Glutamatergic neuron (in vitro differentiated cells): ENCODE measurements at places on chromosomes 2 and 18.
A peak's percentile ranks its signal among the peaks of the same experiment; 100 is the strongest.

DNA sequence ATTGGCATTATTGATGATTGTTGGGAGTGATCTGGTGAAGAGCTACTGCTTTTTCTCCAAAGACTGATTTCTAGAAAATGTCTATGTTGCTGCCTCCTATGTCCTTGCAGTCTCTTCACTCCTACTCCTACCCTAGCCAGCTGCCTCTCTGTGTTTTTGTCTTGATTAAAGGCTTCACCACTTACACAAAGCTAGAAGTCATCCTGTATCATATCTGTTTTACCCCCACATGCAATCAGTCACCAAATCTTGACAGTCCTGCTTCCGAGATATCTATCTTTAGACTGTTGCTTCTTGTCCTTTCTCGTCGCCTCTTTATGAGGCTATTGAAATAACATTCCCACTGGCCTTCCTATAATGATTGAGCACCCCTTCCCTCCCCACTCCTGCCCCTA is 84.5 kb upstream of the ITGA4 start:
- no peak for DNase-seq

GRCh38 chr18:11752116-11752911 is 63.2 kb downstream of the GNAL start:
- DNase-seq = peak; percentile 60

GRCh38 chr2:234286118-234286598 is 210.7 kb downstream of the ARL4C start:
- no peak for DNase-seq

GRCh38 chr2:173752152-173752551 is 213.0 kb downstream of the SP3 start:
- no peak for DNase-seq

- no peak for DNase-seq
These were observed 995.6 kb upstream of the FANCL start for GRCh38 chr2:59236723-59237122.

DNA sequence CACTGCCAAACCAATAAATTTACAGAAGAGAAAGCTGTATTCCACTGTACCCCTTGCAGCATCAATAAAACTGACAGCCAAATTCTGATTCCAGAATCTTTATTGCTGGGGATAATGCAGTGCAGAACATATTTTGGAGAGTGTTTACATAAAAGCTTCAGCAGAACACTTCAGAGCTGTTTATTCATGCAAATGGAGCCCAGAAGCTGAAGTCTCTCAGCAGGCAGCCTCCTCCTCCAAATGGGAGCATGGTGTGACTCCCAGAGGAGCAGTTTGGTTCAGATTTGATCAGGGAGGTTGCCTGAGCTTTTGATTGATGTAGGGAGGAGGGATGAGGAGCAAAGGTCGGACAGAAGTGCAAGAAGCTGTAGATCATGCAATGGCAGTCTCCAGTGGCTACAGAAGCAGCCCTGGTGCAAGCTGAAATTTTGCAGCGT is 22.4 kb downstream of the LHCGR start:
- DNase-seq = no peak

DNA sequence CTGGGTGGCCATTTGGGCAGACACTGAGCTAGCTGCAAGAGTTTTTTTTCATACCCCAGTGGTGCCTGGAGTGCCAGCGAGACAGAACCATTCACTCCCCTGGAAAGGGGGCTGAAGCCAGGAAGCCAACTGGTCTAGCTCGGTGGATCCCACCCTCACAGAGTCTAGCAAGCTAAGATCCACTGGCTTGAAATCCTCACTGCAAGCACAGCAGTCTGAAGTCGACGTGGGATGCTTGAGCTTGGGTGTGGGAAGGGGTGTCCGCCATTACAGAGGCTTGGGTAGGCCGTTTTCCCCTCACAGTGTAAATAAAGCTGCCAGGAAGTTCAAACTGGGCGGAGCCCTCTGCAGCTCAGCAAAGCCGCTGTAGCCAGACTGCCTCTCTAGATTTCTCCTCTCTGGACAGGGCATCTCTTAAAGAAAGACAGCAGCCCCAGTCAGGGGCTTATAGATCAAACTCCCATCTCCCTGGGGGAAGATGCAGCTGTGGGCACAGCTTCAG is 69.6 kb upstream of the WDSUB1 start:
- no peak for DNase-seq

DNA sequence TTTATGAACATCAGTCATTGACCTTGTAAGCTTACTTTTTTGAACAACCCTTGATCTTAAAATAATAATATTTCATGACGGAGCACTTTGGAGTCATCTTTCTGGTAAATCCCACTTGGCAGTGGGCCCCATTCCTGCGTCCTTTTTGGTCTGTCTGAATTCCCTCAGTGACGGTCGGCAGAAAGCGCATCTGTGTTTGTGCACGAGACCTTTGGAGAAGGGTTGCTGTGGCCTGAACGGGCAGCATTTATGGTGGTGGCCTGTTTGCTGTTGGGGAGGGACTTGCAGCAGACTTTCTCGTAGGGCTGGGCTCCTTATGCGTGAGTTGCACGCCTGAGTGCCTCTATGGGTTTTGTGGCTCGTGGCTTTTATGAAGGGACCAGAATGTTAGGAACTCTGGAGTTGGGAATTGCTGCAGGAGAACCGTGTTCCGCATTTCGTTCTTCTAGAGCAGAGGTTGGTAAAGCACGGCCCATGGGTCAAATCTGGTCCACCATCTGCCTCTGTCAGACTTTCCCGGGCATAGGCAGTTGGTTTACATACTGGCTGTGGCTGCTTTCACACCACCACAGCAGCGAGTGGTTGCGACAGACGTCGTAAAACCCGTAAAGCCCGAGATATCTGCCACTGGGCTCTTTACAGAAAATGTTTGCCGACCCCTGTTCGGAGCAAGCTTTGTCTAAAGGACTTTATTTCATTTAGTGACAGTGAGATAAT is 30.8 kb downstream of the LPIN1 start:
- no peak for DNase-seq

DNA sequence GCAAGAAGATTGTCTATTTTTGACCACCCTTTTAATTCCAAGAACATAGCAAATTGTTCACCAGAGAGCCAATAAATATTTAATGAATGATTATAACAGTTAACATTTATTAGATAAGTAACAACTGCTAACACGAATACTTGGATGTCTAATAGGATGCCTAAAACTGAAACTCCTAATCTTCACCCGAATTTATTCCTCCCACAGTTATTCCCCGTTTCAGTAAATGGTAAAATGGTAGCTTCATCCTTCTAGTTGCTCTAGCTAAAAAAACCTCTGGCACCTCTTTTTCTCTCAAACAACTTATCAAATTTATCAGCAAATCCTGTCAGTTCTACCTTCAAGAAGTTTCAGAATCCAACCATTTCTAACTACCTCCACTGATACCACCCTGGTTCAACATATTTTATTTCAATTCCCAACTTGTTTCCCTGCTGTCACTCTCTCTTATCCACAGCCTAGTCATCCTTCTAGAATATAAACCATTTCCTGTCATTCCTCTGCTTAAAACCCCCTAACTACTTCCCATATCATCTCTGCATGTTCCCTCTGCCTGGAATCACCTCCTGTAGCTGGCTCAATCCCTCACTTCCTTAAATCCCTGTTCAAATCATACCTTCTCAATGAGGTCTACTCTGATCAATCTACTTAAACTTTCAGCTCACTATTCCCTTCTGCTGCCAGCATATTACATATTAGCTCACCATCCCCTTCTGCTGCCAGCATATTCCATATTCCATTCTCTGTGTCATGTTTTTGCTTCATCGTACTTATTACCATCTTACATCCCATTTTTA is 93.8 kb downstream of the ROCK2 start:
- no peak for DNase-seq

GRCh38 chr2:196341277-196341841 is 170.0 kb upstream of the STK17B start:
- no peak for DNase-seq

DNA sequence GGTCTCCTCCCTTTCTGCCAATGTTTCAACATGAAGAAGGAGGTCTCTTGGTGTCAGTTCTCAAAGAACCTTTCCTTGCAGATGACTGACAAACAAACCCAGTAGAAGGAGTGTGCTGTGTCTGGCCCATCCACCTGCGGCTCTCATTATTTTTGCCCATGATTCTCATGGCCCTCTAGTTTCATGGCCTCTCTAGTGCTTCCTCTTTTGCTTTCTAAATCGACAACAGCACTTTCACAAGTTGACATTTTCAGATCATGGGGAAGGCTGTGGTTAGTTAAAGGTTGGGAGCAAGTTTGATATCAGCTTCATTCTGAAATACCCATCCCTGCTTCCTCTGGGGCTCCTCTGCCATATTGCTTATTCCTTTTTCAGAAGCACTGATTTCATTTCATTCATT is 805.2 kb downstream of the SLC4A3 start:
- no peak for DNase-seq

- no peak for DNase-seq
These were observed 146.4 kb upstream of the MAP2 start for GRCh38 chr2:209277444-209277843.

DNA sequence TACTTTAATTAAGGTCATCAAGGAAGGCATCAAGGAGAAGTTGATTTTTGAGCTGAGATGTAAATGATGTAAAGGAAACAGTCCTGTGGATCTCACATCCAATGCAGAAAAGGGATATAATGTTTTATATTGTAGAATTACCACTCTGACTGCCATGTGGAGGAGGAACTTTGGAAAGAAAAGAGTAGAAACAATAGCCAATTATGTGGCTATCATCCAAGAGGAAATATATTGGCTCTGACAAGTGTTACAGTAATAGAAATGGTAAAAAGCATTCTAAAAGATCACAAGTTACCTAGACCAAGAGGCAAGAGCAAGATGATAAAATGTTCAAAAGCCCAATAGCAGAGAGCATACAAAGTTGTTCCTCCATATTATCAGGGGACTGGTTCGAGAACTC is 26.8 kb downstream of the BARD1 start:
- no peak for DNase-seq

DNA sequence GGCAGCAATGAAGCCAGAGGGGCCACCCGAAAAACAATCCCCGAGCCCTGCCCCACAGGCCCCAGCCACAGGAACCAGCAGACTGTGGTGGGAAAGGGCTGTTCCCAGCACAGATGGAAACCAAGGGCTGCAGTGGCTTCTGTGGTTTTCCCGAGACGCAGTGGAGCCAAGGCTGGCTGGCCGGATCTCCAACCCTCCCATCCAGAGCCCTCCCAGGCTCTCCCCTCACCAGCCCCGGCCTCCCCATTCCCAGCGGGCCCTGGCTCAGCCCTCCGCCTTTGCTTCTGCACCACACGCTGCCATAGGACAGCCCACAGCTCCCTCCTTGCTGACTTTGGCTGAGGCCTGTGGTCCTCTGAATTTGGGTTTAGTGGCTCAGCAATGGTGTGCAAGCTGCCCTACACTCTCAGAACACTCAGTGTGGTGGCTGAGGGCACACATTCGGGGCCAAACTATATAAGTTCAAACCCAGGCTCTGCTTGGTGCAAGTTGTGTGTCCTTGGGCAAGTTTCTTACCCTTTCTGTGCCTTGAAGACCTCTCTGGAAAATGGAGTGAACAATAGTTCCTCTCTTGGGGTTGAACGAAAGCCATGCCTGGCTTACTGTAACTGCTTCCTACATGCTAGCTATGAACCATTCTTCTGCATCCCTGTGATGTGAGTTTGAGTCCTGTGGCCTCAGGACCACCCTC is 200.1 kb downstream of the SMAD7 start:
- DNase-seq = no peak
